ENCODE measurements at places on chromosomes 5 and 9.

GRCh38 chr9:107309271-107309670, 26.2 kb downstream of the RAD23B start:
- DNase-seq = no peak

GRCh38 chr5:129963359-129963758, 59.1 kb downstream of the CHSY3 start:
- DNase-seq = no peak

GRCh38 chr9:131844745-131845118, 104.9 kb upstream of the RAPGEF1 start:
- DNase-seq = no peak

- no peak for DNase-seq
Observed at GRCh38 chr9:129398961-129399633, 221.0 kb upstream of the IER5L start.

DNA sequence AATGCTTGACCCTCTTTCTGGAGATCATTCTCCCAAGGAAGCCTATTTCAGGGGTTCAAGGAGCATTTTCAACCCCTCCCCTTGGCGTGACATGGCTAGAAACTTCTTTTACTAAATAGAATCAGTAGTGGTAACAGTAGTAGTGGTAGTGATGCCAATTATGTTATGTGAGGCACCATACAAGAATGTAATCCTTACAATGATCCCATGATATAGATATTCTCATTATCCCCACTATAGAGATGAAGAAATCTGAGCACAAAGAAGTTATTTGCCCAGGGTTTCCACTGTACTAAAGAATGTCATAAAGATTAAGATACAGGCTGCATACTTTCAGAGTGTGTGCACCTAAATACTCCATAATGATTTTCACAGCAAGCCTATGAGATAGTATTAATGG, 155.4 kb upstream of the CLINT1 start:
- DNase-seq = no peak

Data from activated naive CD4-positive, alpha-beta T cell treated with anti-CD3 and anti-CD28 coated beads for 36 hours (primary cell).